ENCODE measurements at places on chromosomes 5 and 9. TPM values are rescaled to one million over a fixed set of nuclear protein-coding genes. Genes with fewer than 3 reads are reported as not detected.

- DNase-seq: peak; percentile 6
These were observed 1.1 kb upstream of the BRD3 start for GRCh38 chr9:134068744-134069479.

GRCh38 chr5:163585206-163585605 is 79.8 kb downstream of the MAT2B start:
- peak; percentile 67 for DNase-seq

GRCh38 chr5:77208507-77209163 is 1.8 kb upstream of the PDE8B start:
- no peak for DNase-seq

GRCh38 chr5:149762958-149763630 is 33.0 kb downstream of the PPARGC1B start:
- no peak for DNase-seq

- no peak for DNase-seq
These were observed 10.5 kb upstream of the LHFPL2 start for GRCh38 chr5:78659114-78659513.

- no peak for DNase-seq
These were observed 65.6 kb upstream of the ZNF622 start for GRCh38 chr5:16531063-16531648.

DNA sequence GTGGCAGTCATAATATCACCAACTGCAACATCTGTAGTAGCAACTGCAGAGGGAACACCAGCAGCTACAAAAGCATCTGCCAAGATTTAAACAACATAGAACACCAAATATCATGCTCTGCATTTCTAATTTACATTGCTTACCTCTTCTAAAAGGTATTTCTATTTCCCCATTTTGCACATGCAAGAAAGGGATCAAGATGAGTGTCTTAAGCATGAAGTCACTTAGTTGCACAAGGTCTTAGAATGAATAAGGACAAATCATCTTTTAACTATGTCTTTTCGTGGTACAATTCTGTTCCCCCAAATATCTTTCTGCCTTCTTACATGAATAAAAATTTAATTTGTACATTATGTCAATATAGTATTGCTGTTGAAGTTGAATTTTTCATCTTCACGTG is 1746.4 kb downstream of the EFNA5 start:
- DNase-seq: peak; percentile 27

DNA sequence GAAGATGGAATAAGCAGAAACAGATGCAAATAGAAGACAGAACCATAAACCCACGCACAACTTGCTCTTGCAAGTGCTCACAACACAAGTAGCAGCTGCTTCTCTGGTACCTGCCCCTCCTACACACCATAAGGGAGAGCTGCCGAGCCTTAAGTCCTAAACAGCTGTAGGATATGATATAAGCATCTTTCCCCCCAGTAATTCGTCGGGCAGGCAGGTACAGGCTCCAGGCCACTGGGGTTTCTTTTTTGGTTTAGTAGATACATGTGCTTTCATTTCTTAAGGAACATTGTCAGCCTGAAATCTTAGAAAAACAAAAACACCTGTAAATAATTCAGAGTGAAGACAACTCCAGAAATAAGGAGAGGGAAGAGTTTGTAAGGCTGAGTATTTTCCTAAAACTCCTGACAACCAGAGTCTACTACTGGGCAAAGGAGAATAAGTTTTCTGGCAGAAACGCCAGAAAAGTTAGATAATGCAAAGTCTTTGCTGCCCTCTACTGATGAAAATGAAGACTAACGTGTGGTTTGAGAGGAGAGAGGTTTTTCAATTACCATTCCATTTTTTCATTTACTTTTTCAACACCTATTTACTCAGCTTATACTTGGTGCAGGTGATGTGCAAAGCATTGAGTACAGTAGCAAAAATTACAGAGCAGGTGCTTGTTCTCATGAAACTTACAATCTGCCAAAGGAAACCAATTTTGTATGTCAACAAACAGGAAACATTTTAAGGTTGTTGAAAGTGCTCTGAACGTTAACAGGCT is 20.1 kb upstream of the TCERG1 start:
- DNase-seq: peak; percentile 79

DNA sequence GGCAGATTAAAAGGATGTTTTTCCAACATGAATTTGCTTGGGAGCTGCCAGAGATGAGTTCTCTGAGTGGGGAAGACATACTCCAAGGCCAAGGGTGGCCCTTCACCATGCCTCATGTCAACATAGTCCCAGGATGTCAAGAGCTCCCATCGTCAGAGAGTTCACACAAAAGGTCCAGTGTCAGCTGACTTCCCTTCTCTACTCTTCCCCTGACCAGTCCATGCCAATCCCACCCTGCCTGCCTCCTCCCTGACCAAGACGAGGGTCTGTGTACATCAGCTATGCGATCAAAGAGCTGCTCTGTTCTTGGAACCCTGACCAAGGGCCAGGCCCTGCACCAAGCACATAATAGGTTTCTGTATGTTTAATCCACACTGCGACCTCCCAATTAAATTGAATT is 71.2 kb upstream of the ZNF622 start:
- no peak for DNase-seq

DNA sequence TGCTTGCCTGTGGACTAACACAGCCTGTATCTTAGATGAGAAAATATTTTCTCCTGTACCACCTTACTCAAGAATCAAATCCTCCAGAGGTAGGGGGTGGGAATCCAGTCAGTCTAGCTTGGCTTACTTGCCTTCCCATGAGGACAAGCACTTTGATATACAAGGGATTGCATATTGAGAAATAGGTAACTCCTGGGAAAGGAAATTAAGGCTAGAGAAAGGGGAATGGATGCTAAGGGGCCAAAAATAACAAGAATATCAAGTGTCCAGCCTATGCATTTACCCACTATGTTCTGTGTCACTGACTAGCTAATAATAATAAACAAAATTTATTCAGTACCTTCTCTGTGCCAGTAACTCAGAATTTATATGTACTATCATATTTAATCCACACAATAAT is 21.4 kb upstream of the SNX2 start:
- no peak for DNase-seq

- no peak for DNase-seq
These were observed 39.6 kb upstream of the SH3PXD2B start for GRCh38 chr5:172493906-172494305.

- DNase-seq: peak; percentile 18
These were observed 32.6 kb upstream of the ACO1 start for GRCh38 chr9:32351845-32352244.

DNA sequence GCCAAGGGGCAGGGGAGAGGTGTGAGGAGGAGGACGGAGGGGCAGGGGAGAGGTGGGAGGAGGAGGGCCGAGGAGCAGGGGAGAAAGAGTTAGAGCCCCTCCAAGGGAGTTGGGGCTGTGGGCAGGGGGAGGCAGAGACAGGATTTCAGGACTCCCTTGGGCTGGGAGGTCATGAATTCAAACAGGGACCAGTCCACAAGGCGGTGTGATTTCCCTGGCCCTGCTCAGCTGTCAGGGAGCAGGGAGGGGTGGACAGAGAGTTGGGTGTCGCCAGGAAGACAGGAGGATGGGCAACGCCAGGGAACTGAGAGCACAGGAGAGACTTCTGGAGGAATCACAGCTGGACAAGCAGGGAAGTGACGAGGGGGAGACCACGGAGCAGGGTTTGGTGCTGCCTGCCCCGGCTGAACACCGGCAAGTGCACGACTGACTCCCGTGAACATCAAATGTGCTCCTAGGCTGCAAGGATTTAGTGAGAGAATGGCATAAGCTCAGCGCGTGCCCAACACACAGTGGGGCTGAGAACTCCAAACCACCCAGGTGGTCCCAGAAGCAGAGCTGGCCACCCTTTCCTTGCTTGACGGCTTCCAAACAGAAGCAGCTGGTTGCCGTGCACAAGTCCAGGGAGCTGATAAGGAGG is 17.8 kb upstream of the OLFM1 start:
- no peak for DNase-seq

- DNase-seq: no peak
These were observed 36.1 kb downstream of the ANKS6 start for GRCh38 chr9:98760231-98760630.

- DNase-seq: no peak
These were observed 70.4 kb downstream of the CRB2 start for GRCh38 chr9:123426406-123426805.

DNA sequence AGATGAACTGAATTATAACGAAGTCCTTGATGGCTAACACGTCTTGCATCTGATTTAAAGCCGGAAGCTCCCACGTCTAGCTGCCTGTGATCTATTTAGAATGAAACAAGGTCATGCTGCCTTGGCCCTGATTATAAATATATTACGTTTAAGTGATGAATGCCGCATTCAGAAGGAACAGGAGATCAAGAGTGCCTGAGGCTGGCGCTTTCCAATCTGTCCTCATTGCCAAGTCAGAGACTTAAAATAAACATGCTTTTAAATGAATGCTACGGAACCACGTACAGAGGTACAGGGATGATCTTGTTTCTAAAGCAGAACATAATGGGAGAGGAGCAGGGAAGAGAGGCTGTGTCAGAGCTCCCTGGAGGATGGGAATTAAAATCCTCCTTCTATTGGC is 292.8 kb downstream of the TLE1 start:
- no peak for DNase-seq

GRCh38 chr5:65059681-65060598 is 291.2 kb downstream of the CWC27 start:
- DNase-seq: no peak

DNA sequence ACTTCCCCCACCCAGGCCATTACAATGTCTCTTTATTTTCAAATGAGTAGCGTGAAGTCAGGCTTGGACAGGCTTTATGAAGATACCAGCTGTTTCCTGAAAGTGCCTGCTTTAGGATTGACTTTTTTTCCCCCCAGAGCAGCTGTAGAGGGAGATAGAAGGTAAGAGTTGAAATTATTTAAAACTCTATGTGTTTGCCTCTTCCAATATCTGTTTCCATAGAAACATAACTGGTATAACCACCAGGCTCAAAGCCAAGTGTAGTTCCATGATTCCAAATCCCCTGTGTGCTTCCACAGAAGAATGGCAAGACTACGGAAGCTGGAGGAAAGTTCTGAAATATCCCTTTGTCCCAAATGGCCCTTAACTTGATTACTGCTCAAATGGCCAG is 87.4 kb upstream of the TBC1D2 start:
- DNase-seq: no peak

DNA sequence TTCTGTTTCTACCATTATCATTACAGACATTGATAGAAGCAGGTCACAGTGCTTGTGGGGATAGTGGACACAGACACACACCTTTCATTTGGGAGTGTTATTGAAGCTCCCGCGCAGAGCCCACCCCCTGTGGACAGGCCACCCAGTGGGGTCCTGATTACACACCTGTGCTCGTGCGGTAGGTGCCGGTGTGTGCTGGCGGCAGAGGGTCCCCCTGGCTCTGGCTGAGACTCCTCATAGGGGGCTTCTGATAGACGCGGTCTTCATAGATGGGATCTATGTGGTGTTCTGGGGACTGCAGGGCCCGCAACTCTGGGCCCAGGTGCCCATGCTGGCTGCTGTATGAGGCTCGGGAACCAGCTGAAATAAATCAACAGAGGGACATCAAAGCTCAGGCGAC is 539.7 kb downstream of the CTNND2 start:
- no peak for DNase-seq

DNA sequence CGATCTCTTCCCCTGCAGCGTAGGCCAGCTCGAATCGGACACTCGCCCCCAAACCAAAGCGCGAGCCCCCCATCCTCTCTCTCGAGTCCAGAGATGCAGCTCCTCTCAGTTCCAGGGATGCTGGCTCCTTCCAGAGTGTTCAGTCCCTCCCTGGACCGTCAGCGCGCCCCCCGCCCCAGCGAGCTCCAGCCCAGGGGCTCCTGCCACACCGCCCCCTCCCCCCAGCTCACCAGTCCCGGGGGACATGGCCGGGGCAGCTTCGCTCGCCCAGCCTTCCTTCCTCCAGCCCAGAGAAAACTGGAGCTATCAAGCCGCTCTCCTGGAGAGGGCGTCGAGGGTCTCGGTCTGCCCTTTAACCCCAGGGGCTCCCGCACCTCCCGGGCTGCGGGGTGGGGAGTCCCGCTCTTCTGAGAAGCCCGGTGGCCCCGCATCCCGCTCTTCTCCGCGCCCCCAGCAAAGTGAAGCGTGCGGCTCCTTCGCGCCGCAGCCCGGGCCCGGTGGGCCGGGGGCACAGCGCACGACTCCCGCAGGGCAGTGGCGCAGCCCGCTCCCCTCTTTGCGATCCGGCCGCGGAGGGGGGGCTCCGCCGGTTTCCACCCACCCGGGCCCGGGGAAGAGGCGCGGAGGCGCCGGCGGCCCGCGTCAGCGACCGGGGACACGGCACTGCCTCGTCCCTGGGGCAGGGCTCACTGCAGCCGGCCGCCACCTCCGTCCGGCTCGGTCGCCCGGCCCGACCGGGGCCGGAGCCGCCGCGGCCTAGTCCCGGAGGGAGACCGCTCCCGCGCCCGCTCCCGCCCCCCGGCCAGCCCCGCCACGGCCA is 587 bp downstream of the MIER3 start:
- no peak for DNase-seq

DNA sequence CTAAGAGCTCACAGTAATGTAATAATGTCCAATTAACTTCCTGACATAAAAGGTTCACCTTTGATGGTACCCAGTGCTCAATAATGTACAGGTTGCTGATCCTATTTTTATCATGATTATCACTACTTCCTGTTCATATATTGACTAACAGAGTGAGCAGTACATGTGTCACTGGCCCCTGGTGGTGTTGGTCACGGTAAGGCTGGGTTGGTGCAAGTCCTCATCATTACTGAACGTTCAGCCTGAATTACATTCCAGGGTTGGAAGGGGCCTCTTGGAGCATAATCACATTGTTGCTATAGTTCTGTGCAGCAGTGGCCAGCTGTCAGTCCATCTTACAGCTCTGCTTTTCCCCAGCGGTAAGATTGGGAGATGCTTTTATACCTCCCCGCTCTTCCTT is 24.2 kb upstream of the CKMT2 start:
- peak; percentile 70 for DNase-seq

DNA sequence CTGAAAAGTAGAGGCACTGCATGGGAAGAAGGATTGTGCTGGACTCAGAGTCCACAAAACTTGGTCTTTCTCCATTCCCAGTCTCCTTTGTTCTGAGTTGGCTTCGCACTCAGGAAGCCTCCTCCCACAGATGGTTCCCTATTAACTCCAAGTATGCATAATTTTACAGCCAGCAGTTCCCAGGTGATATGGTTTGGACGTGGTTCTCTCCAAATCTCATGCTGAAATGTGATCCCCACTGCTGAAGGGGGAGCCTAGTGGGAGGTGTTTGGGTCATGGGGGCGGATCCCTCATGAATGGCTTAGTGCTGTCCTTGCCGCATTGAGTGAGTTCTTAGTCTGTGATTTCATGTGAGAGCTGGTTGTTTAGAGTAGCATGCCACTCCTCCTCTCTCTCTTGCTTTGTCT is 86.6 kb downstream of the FEM1C start:
- DNase-seq: no peak

- no peak for DNase-seq
These were observed 243.7 kb downstream of the PIK3R1 start for GRCh38 chr5:68459093-68459809.

Gene LCN15
- not detected for total RNA-seq

Gene KCNV2
- total RNA-seq: not detected

Gene RORB
- 0.06 TPM for total RNA-seq

Gene IQGAP2
- total RNA-seq: not detected

Gene RACK1
- 3,047 TPM for total RNA-seq

Gene GRIN3A
- total RNA-seq: not detected

Gene CCDC192
- not detected for total RNA-seq

Gene ATP6V0E1
- total RNA-seq: 154 TPM

Gene FOXD1
- 10.3 TPM for total RNA-seq

Gene PKD2L2
- total RNA-seq: not detected

Gene KIF24
- total RNA-seq: 5.0 TPM
